NCI-H345 (cell line): ENCODE measurements at places on chromosomes 7 and 10.

DNA sequence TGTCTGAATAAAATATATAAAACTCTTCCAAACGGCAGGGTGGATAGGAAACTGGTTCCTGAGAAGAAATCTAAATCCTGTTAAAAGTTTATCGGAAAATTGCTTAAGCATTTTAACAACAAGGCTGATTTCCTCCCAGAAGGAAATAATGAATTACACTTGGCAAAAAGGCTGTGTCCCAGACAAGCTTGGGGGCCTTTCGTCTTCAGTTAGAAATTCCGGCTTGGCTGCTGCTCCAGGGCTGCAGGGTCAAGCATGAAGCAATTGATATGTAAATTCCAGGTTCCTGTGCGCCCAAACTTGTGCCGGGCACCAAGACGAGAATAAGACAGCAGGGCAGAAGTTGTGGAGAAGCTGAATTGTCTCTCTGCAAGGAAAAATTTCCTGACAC is 38.0 kb upstream of the LBX1 start:
- DNase-seq = no peak

GRCh38 chr10:16909961-16910792 is 93.0 kb upstream of the RSU1 start:
- DNase-seq = no peak

GRCh38 chr7:29424295-29424983 is 139.2 kb upstream of the PRR15 start:
- no peak for DNase-seq

DNA sequence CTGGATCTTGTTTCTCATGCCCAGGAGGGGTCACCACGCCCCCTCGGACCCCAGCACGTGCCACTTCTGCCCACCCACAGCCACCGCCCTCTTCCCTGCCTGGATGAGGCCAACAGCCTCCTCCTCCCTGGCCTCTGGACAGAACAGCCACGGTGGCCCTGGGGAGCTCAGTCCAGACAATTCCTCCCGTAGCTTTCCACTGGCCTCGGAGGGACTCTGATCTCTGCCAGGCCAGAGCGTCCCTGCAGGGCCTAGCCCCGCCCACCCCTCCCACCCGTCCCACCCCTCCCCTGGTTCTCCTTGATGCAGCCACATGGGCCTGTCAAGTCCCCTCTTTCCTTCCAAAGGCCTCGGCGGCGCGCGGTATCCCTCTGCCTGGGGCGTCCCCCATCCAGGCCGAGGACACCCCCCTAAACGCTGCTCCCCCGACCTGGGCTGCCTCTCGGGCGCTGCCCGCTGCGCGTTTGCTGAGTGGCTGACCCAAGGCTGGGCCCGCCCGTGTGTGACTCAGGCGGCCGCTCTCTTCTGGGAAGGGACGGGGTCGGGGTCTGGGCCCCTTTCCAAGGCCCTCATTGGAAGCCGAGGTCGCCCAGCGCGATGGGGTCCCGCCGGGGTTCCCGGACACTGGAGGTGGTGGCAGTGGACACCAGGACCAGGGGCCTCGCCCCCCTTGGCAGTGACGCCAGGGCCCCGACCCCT is 557 bp downstream of the TMEM120A start:
- DNase-seq = no peak

GRCh38 chr7:7798510-7798909 is 80.1 kb upstream of the RPA3 start:
- no peak for DNase-seq

DNA sequence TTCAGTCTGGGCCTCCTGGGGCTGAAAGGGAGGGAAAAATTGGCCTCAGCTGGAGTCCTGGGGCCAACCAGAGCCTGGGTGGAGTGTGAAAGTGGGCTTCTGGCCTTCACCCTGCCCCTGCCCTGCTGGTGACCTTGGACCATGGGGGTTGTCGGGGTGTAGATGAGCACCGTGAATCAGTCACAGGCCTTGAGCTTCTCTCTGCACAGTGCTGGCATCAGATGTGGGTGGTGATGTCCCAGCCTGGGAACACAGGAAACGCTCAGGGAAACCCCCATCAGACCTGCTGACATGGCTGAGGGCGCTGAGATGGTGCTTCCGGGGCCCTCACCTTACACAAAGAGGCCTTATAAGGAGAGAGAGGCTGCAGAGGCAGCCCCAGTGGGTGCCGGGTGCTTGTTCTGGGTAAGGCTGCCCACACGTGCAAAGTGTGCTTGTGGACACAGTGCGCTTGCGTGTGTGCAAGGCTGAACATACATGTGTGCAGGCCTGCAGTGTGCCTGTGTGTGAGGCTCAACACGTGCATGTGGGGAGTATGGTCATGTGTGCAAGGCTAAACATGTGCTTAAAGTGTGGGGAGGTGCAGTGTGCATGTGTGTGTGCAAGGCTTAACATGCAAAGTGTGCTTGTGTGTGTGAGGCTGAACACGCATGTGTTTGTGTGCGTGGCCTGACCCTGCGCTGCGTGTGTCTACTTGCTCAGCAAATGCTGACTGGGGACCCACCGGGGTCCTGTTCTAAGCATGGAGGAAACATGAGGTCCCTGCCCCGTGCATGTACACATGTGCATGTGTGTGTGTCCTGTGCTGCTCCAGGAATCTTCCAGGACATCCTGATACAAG is 6.5 kb downstream of the ARPC1B start:
- DNase-seq = no peak

- DNase-seq = no peak
Measured at GRCh38 chr10:2207246-2207922, 470.1 kb upstream of the ADARB2 start.

- no peak for DNase-seq
Measured at GRCh38 chr7:140605337-140605736, 35.3 kb downstream of the DENND2A start.

DNA sequence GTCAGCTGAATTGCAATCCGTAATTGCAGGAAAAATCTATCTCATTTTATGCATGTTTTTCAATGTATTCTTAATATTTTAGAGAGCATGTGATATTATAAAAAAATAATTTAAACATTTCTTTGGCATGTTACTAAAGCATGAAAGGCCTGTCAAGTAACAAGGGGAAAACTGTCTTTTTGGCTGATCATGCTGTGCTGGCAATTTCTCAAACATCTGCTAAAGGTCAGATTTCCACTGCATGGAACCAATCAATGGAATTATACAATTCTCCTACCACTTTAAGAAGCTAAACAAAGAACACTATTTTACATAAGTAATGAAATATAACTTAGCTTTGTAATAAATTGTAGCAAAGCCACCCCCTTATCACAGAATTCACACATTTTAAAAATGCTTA is 49.4 kb downstream of the JMJD1C start:
- DNase-seq = no peak

- no peak for DNase-seq
Measured at GRCh38 chr10:104049504-104050250, 36.0 kb downstream of the COL17A1 start.

GRCh38 chr7:139990142-139990535 is 72.6 kb downstream of the PARP12 start:
- no peak for DNase-seq

GRCh38 chr7:149261829-149262617 is at the start of gene ZNF783:
TSS of gene ZNF783 (plus strand) at chr7:149262196. CDS start at chr7:149262334, 138 bp downstream.
- DNase-seq = peak; percentile 84

DNA sequence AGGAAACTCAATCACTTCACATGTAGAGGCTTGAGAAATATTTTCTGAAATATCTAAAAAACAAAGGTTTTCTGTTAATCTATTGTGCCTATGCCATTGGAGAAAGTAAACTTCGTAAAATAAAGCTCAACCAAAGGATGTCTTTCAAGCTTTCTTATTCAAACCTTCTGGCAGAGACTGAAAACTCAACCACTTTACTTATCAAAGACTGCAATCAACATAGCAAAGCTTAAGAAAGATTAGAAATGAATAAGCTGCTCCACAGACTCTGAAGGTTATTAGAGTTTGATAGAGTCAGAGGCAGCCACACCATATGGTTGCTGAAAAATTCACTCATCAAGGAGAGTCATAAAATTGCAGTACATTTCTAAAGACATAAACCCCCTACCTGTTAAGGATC is 245.8 kb upstream of the MEOX2 start:
- DNase-seq = no peak

DNA sequence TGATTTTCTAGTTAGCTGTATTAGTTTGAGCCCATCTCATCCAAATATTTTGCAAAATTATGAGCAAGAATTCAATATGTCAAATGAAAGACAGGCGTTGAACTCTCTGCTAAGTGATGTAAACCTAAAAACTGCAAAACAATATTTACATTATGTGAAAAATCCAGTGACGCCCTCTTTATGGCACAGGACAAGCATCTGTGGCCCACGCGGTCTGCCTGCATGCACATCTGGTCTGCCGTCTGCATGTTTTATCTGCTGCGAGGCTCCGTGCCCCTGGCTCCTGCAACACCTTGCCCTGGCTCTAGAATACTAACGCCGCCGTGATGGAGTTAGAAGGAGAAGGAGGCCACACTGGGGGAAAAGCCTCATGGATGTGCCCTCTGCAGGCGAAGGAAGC is 142.0 kb downstream of the SVIL start:
- no peak for DNase-seq

DNA sequence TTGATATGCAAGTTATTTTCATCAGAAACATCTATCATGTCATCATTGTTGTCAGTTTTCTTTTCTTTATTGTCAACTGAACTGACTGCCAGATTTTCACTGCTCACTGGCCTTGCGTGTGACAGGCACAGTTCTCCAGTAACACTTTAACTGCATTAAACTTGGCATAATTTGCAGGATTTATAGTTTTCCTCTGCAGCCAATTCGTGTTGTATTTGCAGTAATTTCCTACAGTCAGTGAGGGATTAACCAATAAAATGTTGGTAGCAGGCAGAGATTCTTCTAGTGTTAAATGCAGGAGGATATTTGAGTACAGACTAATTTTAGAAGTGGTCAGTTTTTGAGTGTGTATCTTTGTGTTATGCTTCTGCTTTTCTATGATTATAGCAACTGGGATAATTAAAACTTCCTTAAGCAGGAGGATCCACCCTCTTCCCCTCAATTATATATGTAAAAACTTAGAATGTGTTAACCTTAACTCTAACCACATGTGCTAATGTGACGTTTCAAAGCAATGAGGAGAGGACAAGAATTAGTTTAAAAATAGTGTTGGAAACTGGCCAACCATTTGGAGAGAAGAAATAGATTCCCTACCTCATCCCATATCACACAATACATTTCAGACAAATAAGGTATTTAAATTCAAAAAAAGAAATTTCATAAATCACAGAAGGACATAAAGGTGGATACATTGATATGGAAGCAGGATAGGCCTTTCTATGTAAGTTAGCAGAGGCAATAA is 365.5 kb upstream of the BMPER start:
- DNase-seq = no peak

GRCh38 chr10:35552650-35553342 is 52.3 kb upstream of the GJD4 start:
- no peak for DNase-seq

DNA sequence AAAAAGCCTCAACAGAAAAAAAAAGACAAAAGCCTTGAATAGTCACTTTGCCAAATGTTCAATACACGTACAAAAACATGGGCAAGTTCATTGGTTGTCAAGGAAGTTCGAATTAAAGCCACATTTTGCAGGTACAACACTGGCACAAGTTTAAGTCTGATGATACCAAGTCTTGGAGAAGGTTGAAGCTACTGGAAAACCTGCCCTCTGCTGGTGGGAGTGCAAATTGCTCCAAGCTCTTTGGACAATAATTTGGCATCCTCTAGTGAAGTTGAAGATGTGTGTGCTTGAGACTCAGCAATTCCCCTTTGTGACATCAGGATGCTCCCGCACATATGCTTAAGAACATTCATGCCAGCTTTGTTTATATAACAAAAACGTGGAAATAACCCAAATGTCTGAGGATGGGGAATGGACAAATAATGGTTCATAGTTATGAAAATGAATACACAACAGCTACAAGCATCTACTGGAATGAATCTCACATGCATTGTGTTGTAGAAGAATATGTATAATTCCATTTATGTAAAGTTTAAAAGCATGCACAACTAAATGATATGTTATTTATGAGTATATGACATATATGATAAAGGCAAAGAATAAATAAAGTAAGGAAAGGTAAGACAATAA is 120.0 kb upstream of the PLPP4 start:
- DNase-seq = peak; percentile 34

DNA sequence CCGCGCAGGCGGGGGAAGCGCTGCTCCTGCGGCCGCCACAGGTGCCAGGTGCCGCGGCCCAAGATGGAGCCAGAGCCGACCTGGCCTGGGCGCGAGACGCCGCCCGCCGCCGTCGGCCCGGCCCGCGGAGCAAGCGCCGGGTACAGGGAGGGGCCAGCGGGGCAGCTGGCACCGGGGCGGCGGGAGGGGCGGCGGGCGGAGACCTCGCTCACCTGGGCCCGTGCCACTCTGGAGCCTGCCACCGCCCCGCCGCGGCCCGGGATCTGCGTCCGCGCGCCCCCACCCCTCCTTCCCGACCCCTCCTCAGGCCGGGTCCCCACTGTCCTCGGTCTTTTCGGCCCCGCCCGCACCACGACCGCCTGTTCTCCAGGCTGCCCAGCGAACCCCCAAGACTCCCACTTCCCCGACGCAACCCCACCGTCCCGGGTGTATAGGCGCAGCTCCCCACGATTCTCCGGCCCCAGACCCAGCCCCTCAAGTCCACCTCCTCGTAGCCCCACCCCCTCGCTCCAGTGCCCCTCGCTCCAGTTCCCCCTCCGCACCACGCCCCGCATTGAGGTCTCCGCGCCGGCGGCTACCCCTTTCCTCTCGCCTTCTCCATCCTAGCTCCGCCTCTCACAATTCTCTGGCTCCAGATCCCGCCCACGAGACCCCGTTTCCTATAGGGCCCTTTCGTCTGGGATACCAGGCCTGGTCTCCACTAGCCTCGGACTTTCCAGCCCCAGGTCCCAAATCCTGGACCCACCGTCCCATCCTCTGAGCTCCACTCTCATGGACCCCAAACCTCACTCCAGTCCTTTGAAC is at the start of gene GPRIN2:
GPRIN2 (minus strand) TSS at position 144 of the 804 bp plus-strand sequence. CDS start 5,922 bp downstream, outside the sequence.
- peak; percentile 17 for DNase-seq

DNA sequence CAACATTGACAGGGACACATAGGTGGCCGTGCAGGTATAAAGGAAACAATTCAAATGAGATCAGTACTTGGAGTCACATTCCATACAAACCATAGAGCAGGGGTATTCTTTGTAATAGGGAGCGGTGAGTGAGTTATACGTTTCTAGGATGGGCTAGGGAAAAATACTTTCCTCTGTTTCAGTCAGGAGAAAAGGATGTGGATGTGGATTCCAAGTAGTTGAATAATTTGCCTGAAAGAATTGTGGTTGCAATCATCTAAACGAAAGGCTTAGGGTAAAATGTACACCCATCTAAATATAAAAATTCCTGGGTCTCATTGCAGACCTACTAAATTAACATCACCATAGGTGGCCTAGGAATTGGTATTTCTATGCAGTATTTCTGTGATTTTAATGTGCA is 270.7 kb upstream of the IGFBP3 start:
- no peak for DNase-seq
